ENCODE measurements at places on chromosomes 1 and 21. TPM values are rescaled to one million over a fixed set of nuclear protein-coding genes. Genes with fewer than 3 reads are reported as not detected.

The DYRK3 gene
- 62.2 TPM for total RNA-seq

The HTR6 gene
- not detected for total RNA-seq

The EPHA2 gene
- 30.3 TPM for total RNA-seq

The C1orf94 gene
- 0.12 TPM for total RNA-seq

The GPR37L1 gene
- not detected for total RNA-seq

The TSPAN1 gene
- total RNA-seq, result 0.22 TPM

The MAPKAPK2 gene
- total RNA-seq, result 30.2 TPM

The CHAF1B gene
- total RNA-seq, result 2.5 TPM

The THEMIS2 gene
- total RNA-seq, result 7.3 TPM

The CRABP2 gene
- total RNA-seq, result 17.0 TPM

The SLC44A3 gene
- 1.2 TPM for total RNA-seq

The ZFP69B gene
- total RNA-seq, result 2.2 TPM

The TRIM17 gene
- 0.33 TPM for total RNA-seq

The DDAH1 gene
- total RNA-seq, result 36.4 TPM

The MARK1 gene
- 1.7 TPM for total RNA-seq

The RAD54L gene
- 11.1 TPM for total RNA-seq

The DMBX1 gene
- not detected for total RNA-seq

The PTGFR gene
- 17.7 TPM for total RNA-seq

The IQCC gene
- total RNA-seq, result 2.4 TPM

The AGT gene
- total RNA-seq, result 0.22 TPM

The TP73 gene
- total RNA-seq, result under 0.01 TPM

The STUM gene
- total RNA-seq, result not detected

The AIRE gene
- under 0.01 TPM for total RNA-seq

The PTGS2 gene
- 12.8 TPM for total RNA-seq

The CCDC27 gene
- not detected for total RNA-seq

The CRNN gene
- total RNA-seq, result not detected
